ENCODE measurements at places on chromosomes 4 and X.
A peak's percentile ranks its signal among the peaks of the same experiment; 100 is the strongest.

DNA sequence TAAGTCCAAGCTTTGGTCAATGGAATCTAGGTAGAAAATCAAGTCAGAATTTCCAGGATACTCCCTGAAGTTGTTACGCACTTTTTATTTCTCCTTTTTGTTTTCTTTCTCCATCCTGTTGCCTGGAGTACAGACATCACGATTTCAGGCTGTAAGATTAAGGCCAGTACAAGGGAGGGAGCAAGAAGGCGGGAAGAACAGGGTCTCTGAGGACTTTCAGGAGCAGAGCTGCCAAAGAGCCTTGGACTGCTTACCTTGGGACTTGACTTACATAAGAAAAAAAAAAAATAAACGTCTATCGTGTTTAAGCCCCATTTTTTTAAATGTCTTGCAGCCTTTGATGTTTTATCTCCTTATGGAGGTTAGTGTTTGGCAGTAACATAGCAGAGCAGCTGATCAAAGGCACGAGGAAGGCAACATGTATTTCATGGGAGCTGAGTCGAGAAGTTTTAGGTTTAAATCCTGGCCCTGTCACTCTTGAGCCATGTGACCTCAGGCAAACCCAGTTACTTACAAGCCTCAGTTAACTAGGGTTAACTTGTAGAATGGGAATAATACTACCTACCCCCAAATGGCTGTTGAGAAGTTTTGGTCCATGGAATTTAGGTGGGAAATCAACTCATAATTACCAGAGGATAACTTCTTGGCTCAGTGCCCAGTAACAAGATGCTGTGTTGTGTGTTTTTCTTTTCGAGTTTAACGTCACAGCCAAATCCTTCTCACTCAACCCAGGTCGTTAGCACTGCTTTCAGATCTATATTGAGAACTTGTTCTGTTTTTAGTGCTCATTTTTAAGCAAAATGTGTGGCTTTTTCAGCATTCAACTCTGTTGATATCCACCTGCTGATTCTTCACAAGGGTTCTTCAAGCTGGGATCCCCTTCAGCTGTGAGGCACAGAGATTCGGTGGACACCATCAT lies 106.8 kb downstream of the CLNK start:
- DNase-seq, result no peak

DNA sequence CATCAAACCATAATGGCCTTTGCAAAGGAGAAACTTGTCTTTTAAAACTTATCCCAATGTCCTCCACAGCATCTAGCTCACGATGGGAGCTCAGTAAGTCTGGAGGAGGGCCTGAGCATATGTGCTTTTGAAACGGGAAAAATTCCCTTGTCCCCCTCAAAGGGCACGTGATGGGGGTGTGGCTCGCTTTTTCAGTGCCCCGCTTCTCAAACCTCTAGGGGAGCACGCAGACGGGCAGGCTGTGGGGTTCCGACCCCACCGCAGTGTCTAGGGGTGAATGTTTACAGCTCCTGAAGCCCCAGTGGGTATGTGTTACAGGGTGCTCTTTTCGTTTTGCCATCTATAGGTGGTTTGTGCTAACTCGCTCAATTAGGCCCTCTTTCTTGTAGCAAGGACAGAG lies 31.2 kb downstream of the SLITRK2 start:
- no peak for DNase-seq

GRCh38 chr4:97475621-97476020 lies 667.7 kb downstream of the STPG2 start:
- no peak for DNase-seq

DNA sequence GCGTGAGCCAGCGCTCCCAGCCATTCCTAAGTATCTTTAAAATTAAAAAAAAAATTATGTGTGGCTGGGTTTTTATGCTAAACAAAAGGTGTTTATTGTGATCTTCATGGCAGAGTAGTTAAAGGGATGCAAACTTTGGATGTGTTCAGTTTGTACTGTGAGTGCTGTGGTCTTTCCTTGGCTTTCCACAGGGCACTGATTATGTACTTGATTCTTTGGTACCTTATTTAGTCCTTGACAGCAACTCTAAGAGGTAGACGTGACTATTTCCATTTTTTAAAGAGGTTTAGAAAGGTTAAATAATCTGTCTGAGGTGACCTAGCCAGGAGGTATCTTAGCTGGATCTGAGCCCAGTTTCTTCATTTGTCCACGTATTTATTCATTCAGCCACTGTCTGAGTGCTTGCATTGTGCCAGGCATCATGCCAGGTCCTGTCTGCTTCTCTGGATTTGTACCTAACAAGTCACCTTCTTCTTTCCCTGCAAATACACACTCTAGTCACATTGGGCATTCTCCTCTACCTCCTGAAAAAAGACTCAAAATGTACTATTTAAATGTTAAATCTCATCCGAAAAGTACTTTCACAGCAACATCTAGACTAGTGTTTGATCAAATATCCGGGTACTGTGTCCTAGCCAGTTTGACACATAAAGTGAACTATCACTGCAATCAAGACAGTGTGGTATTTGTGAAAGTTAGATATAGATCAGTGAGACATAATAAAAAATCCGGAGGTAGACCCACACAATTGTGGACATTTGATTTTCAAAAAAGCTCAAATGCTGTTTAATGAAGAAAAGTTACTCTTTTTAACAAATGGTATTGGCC lies 31.5 kb downstream of the WWC2 start:
- DNase-seq, result peak; percentile 29

DNA sequence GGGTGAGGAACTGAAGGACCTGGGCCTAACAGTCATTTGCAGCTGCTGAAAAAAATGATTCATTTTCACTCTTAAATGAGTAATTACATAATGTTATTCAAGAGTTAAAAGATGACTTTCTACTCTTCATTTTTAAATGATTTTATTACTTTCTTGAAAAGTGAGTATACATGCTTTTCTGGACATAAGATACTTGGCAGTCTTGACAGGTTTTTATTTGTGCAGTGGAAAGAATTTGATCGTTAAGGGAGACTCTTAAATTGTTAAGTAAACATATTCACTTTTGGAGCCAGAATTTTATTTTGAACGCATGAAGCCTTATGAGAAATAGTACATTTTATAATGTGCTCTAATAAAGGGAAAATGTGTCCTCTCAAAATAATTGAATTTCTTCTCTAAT lies 245.7 kb downstream of the TENM3 start:
- no peak for DNase-seq

- no peak for DNase-seq
These were observed 71.7 kb upstream of the HGFAC start for GRCh38 chr4:3369781-3370674.

DNA sequence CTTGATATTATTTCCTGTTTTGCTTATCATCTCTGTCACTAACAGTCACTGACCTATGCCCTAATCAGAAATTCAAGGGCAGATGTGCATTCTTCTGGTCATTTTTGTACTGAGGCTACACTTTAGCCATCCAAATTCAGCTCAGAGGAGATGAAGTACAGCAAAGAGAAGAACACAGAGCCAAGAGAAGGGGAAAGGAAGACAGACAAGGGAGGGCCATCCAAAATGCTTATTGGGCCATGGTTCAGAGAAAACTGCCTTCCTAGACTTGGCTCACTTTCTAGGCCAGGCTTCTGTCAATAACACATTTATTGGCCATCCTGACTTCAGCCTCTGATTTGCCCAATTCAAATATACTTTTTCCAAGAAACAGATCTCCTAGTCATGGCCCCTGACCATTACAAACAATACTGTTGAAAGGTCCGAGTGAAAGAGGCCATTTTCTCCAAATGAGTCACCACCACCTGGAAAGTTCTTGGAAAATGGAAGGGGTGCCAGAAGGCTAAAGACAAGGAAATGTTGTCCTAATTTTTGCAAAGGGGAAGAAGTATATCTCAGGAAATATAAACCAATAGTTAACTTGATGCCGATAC lies 56.4 kb downstream of the DCX start:
- no peak for DNase-seq

DNA sequence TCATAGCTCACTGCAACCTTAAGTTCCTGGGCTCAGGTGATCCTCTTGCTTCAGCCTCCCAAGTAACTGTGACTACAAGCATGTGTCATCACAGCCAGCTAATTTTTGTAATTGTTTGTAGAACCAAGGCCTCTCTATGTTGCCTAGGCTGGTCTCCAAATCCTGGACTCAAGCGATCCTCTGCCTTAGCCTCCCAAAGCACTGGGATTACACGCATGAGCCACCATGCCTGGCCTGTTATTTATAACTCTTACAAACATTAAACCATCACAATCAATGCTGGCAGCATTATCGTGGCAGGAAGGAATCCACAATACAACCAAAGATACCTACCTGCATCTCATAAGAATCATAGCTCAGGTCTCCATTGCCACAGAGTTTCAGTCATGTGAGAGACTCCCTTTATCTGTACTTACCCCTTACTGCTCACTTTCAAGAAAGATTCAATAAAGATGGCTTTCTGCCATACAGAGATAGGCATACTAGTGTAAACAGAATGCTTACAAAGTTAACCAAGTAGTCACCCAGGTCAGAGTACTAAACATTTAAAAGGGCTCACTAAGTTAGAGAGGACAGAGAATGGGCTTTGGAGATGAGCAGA lies 48.5 kb downstream of the SMIM31 start:
- DNase-seq, result no peak

DNA sequence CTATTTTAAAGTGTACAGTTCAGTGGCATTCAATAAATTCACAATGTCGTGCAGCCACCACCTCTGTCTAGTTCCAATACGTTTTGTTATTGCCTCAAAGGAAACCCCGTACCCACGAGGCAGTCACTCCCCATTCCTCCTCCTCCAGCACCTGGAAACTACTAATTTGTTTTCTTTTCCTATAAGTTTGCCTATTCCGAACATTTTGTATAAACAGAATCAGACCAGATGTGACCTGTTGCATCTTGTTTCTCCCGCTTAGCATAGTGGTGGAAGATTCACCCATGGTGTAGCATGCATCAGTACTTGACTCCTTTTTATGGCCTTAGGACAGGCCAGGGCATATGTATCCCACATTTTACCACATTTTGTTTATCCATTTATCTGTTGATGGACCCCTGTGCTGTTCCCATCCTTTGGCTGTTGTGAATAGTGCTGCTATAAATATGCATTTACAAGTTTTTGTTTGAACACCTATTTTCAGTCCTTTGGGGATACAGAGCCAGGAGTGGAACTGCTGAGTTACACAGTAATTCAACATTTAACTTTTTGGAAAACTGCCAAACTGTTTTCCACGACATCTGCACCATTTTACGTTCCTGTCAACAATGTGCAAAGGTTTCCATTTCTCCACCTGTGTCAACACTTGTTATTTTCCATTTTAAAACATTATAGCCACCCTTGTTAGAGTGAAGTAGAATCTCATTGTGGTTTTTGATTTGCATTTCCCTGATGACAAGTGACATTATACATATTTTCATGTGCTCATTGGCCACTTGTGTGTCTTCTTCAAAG lies 57.8 kb upstream of the STX18 start:
- no peak for DNase-seq

- no peak for DNase-seq
These were observed 229.0 kb downstream of the UGT8 start for GRCh38 chr4:114827651-114828050.

GRCh38 chr4:127410201-127410600 lies 222.6 kb upstream of the INTU start:
- DNase-seq, result no peak

GRCh38 chr4:123449362-123449761 lies 52.8 kb downstream of the SPRY1 start:
- DNase-seq, result no peak

DNA sequence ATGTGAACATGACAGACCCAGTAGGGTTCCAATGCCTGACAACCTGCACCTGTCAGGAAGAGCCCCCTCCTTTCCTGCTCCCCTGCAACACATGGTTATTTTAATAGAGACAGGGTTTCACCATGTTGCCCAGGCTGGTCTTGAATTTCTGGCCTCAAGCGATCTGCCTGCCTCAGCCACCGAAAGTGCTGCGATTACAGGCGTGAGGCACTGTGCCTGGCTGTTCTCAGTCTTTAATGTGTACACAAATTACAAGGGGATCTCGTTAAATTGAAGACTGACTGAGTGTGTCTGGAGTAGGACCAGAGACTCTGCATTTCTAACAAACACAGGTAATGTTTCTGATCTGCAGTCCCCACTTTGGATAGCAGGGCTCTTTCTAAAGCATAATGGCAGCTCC lies 55.4 kb downstream of the NPNT start:
- no peak for DNase-seq

GRCh38 chr4:37762991-37763368 lies 63.5 kb upstream of the PGM2 start:
- DNase-seq, result no peak

GRCh38 chrX:147537172-147537571 lies 374.5 kb upstream of the FMR1 start:
- DNase-seq, result no peak

DNA sequence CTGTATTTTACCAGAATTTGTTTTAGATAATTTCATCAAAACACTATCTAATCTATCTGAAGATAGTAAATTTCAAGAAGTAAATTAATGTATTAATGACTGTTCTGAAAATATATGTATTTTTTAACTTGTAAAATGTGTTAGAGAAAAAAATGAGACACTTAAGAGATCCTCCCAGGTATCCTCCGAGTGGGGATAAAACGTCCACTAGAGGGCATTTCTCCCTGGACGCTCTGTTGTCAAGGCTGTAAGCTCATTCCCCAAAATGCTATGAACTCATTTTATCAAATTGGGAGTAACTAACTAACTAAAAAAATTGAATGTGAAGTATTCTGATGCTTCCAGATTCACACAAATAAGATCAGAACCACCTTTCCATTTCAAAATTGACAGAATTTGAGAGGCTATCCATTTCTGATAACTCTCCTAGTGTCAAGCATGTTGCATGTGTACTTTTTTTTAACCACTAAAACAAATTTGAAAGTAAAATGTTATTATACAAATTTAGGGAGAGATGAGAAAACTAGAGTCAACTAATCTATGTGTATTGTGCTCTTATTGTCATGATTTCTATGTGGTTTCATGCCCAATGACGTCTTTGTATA lies 337.3 kb upstream of the HS3ST1 start:
- DNase-seq, result no peak

- DNase-seq, result peak; percentile 28
These were observed 15.1 kb downstream of the LAMP2 start for GRCh38 chrX:120453985-120454384.

DNA sequence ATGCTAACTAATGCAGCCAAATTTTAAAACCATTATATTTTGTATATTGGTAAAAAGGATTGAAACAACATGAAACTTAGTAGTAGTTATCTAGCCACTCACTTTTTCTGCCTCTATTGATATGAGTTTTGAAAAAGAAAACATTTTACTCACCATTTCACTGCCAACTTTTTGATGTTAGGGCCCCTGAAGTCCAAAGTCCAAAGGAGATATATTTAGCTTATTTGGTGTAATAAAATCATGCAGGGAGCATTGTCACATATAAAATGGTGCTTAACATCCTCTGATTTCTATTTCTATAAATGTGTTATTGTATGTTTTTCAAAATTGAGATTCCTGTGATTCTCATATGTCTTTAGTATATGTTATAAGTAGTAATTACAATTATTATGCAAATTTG lies 24.5 kb upstream of the CXCL3 start:
- no peak for DNase-seq

GRCh38 chr4:100547541-100548199 lies 29.8 kb upstream of the EMCN start:
- DNase-seq, result no peak
